ENCODE measurements at places on chromosomes 13 and 19.

DNA sequence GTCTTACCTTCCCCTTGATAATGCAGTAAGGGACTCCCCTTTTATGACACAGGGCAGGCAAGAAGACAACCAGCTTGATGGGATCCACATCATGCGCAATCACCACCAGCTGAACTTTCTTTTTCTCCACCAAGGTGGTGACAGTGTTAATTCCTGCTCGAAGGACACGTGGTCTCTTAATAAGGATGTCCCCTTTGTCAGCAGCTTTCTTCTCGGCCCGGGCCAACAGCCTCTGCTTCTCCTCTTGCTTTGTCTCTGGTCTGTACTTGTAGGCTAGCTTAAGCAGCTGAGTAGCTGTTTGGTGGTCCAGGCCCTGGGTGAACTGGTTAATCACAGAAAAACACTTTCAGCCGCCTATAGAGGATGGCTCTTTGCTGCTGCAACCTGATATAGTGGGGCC, 8.0 kb downstream of the ZNF431 start:
- DNase-seq = no peak

GRCh38 chr19:4504891-4505569, 13.3 kb downstream of the PLIN4 start:
- DNase-seq = no peak

- DNase-seq = no peak
Measured at GRCh38 chr13:42494157-42494556, 79.8 kb upstream of the TNFSF11 start.

DNA sequence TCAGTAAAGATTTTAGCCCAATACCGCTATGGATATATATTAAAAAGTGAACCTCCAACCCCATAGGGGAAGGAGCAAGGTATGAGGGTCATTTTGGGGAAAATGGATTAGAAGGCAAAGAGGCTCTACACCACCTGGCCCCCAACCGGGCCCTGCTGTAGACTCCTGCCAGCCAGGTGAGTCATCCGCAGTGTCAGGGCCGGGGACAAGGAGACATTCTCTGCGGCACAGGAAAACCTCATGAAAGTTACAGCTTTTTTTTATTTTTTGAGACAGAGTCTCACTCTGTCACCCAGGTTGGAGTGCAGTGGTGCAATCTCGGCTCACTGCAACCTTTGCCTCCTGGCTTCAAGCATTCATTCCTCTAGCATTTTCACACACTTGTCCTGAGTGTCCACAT, 32.0 kb downstream of the ZFR2 start:
- DNase-seq = no peak

- DNase-seq = no peak
Measured at GRCh38 chr19:44866664-44867063, 20.6 kb downstream of the NECTIN2 start.

- no peak for DNase-seq
Measured at GRCh38 chr19:28966737-28967399, 246.1 kb downstream of the UQCRFS1 start.

DNA sequence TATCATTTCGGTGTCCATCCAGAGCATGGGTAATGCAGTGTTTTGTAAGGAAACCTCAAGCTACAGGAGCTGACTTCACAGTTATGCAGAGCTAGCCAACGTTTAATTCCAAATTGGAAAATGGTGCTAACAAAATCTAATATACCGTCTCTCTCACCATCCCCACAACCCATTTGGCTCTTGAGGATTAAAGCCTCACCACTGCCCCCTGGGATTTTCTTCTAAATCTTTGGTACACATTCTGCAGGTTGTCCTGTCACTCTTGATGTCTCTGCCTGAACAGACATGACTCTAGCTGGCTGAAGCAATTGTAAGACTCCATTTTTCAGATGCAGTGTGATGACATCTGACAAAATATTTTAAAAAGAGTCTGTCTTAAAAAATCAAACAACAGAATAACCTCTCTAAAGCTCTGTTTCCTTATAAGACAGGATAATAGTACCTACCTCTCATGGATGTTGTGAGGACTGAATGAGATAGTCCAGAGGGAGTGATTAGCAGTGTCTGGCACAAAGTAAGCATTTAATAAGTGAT, 451.8 kb downstream of the SUCLA2 start:
- no peak for DNase-seq

DNA sequence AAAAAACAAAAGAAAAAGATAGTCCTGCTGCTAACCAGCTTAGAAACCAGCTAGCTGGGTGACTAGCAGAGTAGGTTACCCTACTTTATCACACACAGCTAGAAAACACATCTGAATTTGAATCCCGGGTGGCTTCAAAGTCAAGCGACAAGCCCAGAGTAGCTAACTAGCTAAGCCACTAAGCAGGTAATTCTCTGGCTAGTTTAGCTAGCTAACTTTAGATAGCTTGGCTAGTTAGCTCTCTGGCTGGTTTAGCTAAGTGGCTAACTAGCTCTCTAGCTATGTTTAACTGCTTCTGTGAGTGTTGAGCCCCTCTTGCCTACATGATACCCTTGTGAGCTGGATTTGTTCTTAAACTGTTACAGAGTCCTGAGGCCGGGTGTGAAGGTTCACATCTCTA, 12.4 kb downstream of the MYH14 start:
- DNase-seq = no peak

GRCh38 chr19:41860419-41861115, 512 bp downstream of the RPS19 start:
- no peak for DNase-seq

DNA sequence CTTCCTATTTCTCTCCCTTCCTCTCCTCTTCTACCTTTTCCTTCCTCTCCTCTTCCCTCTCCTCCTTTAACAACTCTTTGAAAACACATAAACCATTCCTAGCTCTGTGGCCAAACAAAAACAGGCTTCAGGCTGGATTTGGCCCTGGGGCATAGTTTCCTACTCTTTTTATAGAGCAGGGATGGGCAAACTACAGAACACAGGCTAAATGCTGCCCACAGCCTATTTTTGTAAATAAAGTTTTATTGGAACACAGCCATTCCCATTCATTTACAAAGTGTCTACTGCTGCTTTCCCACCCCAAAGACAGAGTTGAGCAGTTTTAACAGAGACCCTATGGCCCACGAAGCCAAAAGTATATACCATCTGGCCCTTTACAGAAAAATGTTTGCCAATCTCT, 35.4 kb downstream of the LHFPL6 start:
- no peak for DNase-seq

DNA sequence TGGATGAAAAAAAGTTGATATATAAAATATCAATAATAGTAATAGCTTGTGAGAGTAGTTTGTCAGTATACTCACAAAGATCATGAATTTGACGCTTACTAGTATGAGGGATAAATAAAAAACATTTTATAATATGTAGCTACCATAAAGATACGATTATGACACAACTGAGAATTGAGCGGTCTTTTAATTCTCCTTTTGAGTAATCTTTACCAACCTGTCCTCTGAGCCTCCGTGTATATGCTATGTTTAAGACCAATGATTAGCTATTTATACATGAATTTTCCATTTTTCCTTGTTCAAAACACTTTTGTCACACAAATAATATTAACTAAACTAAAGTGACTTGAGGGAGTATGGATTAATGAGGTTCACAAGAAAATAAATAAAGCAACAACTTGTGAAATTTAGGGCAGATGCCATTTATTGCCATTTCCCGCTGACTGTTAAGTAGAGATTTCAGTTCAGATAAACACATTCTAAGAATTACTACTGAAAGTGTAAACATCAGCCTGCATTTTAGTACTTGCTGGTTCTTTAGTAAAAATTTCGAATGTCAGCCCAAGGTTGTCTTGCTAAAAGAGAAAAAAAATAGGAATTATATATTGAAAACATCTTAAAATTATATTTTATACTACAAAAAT, 6.2 kb upstream of the IRS2 start:
- DNase-seq = no peak

DNA sequence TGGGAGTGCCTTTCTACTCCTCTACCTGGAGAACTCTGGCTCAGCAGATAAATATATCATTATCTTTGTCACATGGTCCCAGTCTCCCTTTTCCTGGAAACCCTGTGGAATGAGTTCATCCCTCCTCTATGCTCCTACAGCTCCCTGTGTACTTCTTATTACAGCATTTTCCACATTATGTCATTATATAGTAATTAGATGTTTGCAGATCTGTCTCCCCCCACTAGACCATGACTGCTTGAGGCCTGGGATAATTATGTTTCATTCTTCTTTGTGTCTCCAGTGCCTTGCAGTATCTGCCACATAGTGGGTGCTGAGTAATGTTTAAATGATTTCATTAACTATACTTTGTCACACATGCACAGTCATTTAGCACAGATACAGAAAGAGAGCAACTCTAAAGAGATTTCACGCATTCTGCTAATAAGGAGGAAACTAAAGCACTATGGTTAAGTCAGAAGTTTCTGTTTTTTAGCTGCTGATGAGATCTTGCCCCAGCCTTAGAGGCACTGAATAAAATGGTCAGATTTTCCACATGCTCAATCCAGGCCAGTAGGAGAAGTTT, 66.1 kb upstream of the DIAPH3 start:
- no peak for DNase-seq

DNA sequence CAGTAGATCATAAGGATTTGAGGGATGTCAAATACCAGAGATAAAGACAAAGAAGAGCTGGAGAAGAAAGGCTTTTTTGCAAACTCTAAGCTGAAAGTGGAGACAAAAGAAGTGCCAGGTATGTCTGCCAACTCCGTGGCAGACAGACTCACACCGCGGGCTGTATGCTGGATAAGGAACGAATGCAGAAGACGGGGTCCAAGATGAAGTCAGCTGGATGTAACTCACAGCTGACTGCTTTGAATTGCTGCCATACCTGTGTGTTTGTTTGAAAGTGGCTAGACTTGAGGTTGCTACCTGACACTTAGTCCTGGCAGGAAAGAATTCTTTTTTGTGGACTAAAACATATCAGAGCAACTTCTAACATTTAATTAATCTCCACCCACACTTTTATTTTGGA, 398.8 kb downstream of the DLEU7 start:
- no peak for DNase-seq

- no peak for DNase-seq
Measured at GRCh38 chr19:17332677-17333581, 1.7 kb downstream of the ANO8 start.

DNA sequence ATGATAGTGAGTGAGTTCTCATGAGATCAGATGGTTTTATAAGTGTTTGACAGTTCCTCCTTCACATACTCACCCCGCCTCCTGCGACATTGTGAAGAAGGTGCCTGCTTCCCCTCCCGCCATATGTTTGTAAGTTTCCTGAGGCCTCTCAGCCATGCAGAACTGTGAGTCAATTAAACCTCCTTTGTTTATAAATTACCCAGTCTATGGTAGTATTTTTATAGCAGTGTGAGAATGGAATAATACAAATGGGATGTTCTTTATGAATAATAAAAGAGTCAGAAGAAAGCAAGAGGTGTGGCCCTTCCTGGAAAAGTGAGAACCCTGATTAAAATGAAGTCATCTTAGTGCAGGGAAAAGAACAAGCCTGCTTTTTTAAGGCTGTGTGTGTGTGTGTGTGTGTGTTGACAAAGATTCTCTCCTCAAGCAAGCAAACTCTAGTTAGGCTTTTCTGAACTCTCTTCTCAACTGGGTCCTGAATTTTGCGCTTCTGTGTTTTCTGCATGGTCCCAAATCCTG, 18.8 kb upstream of the ARGLU1 start:
- no peak for DNase-seq

GRCh38 chr13:99391781-99392469, 84.7 kb upstream of the GPR183 start:
- no peak for DNase-seq

- DNase-seq = no peak
Measured at GRCh38 chr19:8393871-8394250, 3.7 kb downstream of the RAB11B start.

- no peak for DNase-seq
Measured at GRCh38 chr19:29259153-29259552, 46.2 kb upstream of the UQCRFS1 start.

GRCh38 chr13:22454586-22454985, 726.2 kb upstream of the SGCG start:
- DNase-seq = no peak

DNA sequence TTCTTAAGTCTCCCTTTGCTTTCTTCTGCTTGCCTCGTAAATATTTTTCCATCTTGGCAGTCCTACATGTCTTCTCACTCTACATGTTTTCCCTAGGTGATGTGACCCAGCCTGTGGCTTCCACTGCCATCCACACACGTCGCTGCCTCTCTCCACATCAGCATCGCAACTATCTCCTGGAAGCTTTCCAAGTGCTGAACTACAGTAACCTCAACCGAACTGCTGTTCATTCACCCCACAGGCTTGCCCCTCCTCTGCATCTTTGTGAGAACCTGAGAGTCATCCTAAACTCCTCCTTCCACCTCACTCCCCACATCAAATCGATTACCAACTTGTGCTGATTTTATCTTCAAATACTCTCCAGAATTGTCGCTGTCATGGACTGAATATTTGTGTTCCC, 41.2 kb upstream of the USPL1 start:
- peak; percentile 10 for DNase-seq

GRCh38 chr13:110396913-110397381, 89.9 kb downstream of the COL4A2 start:
- DNase-seq = no peak

GRCh38 chr19:7606289-7606688, 10.6 kb downstream of the CAMSAP3 start:
- DNase-seq = no peak

DNA sequence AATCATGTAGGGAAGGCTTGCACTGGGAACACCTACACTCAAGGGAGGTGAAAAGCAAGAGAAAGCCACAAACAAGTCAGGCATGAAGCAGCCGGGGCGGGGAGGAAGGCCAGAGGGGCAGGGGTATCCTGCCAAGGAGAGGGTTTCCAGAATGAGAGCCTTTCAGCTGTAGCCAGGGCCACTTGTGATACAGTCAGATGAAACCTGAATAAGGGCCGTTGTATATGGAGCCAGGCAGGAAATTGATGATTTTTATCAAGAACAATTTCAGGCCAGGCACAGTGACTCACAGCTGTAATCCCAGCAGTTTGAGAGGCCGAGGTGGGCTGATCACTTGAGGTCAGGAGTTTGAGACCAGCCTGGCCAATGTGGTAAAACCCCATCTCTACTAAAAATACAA, 4.4 kb downstream of the TRPM4 start:
- DNase-seq = no peak

All from stimulated activated CD4-positive, alpha-beta T cell treated with anti-CD3 and anti-CD28 coated beads, Interleukin-12 subunit alpha, Interleukin-12 subunit beta, amount 100 ng/mL, for 24 hours (primary cell).